ENCODE measurements at places on chromosomes 12 and 14. TPM values are rescaled to one million over a fixed set of nuclear protein-coding genes. Genes with fewer than 3 reads are reported as not detected.

LALBA gene
- total RNA-seq, result not detected

MYH6 gene
- total RNA-seq, result not detected

TIGAR gene
- 95.4 TPM for total RNA-seq

GRCh38 chr12:68180792-68181744 lies 21.5 kb upstream of the IFNG start:
- peak; percentile 15 for DNase-seq

- no peak for DNase-seq
These were observed 36.1 kb upstream of the LRP6 start for GRCh38 chr12:12302976-12303375.

GRCh38 chr12:61781021-61781581 lies 479.1 kb upstream of the USP15 start:
- no peak for DNase-seq

- no peak for DNase-seq
These were observed 18.2 kb downstream of the ACVRL1 start for GRCh38 chr12:51925346-51926063.

GRCh38 chr14:103066399-103066798 lies 9.1 kb upstream of the CDC42BPB start:
- no peak for DNase-seq

DNA sequence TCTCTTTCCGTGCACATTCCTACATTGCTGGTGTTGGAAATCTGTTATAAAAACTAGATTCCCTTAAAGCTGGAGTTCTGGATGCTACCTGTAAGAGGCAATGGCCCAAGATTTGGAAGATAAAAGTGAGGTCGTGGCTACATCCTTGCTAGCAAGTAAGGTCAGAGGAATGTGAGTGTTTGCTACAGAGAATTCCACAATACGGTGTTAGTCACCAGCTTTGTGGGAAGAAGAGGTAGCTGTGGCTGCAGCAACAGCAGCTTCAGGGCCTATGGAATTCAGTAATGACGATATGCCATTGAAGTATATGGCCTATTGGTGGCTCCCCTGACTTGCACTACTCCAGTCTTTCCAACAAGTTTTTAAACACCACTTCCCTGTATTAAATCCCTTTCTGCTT lies 227.7 kb upstream of the TMEM260 start:
- peak; percentile 92 for DNase-seq

DNA sequence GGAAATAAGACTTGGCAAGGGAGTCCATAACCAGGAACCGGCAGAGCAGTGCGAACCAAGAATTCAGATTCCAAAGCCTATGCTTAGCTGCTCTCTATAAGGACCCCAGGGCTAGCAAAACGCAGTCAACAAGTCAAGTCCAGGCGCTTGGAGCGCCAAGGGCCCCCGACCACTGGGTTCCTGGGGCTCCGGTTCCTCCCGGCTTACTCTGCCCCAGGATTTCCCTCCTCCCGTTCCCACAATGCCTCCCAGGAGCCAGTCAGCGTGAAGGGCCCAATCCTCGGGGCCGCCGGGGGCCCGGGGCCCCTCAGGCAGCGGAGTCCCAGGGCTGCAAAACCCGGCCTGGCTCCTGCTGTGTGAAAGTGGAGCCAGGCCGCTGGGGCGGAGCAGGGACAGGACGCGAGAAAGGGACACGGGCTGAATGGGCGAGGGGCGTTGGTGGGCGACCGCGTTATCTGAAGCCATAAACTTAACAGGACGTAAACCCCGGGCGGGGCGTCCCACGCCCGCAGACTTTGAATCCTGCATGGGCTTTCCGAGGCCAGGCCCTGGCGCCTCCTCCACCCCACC lies 1.5 kb downstream of the KRT8 start:
- peak; percentile 75 for DNase-seq

GRCh38 chr12:560691-561390 lies 101.1 kb downstream of the B4GALNT3 start:
- DNase-seq, result no peak

- no peak for DNase-seq
These were observed 1.3 kb downstream of the SBNO1 start for GRCh38 chr12:123363390-123363739.

GRCh38 chr14:38950676-38951075 lies 152.4 kb downstream of the SEC23A start:
- DNase-seq, result no peak

GRCh38 chr12:88952562-88952942 lies 372.3 kb upstream of the KITLG start:
- DNase-seq, result peak; percentile 42
